Stimulated activated CD8-positive, alpha-beta memory T cell treated with anti-CD3 and anti-CD28 coated beads, Interleukin-4, amount 100 ng/mL, for 48 hours (primary cell): ENCODE measurements at places on chromosomes 13 and 19.

DNA sequence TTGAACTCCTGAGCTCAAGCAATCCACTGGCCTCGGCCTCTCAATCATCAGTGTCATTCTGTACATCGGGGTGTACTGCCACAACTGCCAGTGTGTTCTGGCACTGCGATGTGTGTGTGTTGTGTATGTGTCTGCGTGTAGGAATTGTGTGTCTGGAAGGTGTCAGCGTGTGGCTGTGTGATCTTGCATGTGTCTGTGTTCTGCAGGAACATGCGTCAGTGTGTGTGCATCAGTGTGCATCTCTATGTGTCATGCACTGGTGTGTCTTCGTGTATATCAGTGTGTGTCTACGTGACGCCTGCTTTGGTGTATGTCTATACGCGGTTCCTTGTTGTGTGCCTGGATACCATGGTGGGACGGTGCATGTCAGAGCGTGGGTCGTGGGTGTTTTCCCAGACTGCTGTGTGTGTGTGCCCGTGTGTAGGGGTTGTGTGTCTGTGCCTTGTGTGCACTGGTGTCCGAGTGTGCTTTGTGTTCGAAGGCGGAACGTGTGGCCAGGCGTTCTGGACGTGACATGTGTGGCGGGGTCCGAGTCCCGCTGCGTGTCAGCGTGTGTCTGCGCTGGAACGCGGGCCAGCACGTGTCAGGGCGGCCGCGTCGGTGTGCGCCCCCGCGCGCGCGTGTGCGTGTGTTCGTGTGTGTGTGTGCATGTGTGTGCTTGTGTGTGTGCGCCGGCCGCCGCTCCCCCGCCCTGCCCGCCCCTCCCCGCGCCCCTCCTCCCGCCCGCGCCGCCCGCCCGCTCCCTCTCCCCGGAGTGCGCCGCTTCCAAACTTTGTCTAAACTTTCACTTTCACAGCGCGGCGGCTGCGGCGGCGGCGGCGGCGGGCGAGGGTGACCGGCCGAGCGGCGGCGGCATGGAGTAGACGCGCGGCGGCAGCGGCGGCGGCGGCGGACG lies at the start of gene NFIX:
Gene NFIX, plus strand, starts transcription at position 775 of the 895 bp plus-strand sequence. CDS start 363 bp downstream, outside the sequence.
- peak; percentile 71 for DNase-seq

DNA sequence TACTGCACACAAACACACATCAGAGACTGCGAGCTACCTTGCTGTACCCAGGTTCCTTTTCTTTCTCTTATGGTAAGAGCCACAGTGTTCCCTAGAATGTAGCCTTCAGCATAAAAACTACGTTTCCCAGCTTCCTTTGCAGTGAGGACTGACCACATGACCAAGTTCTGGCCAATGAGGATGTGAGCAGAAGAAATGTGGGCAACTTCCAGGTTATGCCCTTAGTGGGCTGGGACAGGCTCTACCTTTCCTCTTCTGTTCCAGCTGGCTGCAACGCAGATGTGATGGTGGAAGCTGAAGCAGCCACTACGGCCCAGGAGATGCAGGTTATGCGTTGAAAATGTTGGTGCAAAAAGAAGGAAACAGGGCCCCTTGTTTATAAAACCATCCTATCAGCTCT lies 27.5 kb downstream of the VRK3 start:
- DNase-seq: no peak

- DNase-seq: no peak
Observed at GRCh38 chr19:44943801-44944249, 1.8 kb downstream of the APOC4 start.

DNA sequence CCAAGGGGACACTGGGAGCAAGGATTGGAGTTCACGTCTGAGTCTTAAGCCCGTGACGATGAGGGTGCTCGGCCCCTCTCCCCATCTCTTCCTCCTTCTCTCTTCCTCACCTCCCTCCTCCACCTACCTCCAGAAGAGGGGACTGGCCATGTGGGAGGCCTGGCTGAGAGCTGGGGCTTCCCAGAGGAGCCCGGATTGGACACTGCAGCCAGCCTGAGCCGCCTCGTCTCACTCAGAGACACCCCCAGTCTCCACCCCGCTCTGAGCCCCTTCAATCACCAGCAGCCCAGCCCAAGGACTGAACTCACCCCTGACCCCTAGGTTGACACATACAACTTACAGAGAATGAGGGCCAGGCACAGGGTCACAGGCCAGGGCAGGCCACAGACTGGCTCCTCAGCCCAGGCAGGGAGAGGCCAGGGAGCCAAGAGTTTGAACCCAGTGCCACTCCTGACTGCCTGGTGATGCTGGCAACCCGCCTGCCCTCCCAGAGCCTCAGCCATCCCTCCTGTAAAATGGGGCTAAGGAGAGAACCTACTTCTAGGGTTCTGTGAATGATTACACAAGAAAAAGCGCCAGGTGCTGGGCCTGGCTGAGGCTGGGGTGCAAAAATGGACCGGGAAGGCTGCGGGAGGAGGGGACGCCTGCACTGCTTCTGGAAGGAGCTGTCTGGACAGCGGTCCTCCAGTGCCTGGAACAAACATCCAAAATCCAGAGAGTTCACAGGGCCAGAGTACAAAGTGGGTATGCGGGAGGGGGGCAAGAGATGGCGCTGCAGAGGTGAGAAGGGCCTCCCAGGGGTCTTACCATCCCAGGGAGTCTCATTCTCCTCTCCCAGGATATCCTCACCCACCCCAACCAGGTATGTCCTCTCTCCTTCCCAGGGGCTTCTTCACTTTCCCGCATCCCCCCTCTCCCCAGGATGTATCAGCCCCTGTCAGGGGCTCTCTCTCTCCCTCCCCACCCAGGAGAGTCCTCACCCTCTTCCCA lies 1.1 kb downstream of the CD79A start:
- no peak for DNase-seq

- no peak for DNase-seq
Observed at GRCh38 chr19:30403203-30403985, 31.2 kb downstream of the ZNF536 start.

DNA sequence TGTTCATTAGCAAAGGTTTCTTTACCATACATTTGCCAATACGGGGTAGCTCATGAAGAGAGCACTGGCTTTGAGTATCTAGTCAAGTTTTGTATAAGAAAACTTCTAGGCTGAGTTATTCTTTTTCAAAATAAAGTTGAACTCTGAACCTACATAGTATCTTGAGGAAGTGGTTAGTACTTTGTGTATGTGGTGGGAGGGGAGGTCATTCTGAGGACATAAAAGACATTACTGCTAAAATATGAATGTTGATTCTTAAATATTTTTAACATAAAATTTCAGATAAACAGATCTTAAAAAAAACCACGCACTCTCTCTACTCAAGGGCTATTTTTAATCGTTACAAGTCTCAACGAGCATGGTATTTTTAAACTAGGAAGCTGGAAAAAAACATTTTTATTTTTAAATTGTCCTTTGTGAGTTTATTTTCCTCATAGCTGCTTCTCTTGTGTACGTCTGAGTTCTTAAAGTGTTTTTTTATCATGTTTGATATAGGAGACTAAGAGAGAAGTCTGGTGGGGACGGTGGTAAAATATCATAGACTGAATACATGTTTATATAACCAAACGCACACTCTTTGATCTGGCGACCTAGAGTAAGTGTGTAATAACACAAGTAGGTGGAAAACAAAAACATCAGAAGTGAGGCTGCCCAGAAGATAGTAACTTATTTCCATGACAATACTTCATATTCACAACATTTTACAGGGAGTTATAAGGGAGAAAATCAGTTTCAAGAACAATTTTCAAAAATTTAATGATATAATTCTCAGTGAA lies 118.0 kb upstream of the POSTN start:
- DNase-seq: no peak

- peak; percentile 56 for DNase-seq
Observed at GRCh38 chr19:49988433-49988832, 27.5 kb upstream of the SIGLEC11 start.

DNA sequence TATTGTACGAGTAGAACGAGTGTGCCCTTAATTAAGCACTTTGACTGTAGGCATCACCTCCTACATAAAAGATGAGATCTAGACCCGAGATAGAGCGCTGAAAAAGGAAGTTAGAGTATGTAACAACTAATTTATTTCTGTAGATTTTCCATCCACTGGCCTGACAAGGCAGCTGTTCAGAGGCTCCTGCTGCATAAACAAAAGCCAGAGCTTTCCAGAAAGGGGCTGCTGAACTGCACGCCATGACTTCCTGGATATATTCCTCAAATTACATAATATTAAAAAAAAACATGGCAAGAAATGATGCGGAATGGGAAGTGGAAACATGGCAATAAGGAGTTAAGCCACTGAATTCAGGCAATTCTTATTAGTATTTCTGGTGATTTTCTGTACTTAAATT lies 89.7 kb downstream of the AKAP11 start:
- DNase-seq: no peak

DNA sequence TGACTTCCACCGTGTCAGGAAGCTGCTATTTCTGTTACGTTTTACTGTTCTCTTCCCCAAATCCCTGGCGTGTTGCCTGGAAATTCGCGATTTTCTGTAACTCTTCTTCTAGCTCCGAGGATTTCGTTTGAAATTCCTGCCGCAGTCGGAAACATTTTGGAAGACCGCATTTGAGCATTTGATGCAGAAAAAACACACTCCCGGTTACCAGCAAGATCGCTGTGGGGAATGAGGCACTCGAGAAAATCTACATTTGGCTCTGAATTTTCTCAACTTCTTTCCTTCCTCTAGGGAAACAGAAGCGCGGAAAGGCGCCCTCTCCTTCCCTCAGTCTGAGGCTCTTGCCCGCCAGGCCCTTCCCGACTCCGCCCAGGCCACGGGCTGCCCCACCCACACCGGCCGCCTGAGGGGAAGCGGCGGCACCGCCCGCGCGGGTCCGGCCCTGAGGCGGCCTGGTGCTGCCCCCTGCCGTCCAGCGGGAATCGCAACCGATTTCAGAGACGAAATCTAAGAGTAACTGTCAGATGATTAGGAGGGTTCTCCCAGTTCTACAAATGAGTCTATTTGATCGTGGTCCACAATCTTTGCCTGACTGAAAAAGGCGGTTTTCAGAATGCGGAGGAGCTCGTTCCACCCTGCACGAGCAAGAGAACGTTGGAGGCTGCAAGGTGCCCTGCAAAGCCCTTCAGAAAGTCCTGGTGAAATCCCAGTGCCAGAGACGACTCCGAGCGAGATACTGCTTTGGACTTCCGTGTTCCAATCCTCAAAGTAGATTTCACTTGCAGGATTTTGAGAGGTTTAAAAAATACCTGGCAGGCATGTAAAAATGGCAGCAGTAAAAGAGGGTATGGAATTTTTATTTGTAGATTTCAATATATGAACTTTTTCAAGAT lies 18.4 kb upstream of the TUBGCP3 start:
- DNase-seq: peak; percentile 95

DNA sequence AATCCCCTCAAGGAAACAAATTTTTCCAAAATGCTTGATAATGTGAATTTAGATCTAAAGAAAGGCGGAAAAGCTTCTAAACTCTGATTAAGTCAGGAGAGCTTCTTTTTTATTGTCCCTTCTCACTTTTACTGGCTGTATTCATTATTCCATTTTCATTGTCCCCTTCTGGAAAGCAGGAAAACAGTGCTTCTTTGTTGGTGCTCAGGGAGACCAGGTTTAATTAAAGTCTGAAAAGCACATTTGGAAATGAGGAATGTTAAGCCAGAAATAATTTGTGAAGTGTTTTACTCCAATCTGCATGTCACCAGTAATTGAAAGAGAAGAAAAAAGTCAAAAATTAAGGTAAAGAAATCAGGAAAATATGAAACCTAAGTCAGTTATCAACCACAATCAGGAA lies 43.5 kb upstream of the TSC22D1 start:
- no peak for DNase-seq

- no peak for DNase-seq
Observed at GRCh38 chr19:3782903-3783302, 3.3 kb downstream of the MATK start.
